ENCODE measurements at places on chromosomes 16 and 17. TPM values are rescaled to one million over a fixed set of nuclear protein-coding genes. Genes with fewer than 3 reads are reported as not detected.

GRCh38 chr17:1736348-1737281 lies 6.1 kb upstream of the SERPINF2 start:
- DNase-seq = peak; percentile 95

DNA sequence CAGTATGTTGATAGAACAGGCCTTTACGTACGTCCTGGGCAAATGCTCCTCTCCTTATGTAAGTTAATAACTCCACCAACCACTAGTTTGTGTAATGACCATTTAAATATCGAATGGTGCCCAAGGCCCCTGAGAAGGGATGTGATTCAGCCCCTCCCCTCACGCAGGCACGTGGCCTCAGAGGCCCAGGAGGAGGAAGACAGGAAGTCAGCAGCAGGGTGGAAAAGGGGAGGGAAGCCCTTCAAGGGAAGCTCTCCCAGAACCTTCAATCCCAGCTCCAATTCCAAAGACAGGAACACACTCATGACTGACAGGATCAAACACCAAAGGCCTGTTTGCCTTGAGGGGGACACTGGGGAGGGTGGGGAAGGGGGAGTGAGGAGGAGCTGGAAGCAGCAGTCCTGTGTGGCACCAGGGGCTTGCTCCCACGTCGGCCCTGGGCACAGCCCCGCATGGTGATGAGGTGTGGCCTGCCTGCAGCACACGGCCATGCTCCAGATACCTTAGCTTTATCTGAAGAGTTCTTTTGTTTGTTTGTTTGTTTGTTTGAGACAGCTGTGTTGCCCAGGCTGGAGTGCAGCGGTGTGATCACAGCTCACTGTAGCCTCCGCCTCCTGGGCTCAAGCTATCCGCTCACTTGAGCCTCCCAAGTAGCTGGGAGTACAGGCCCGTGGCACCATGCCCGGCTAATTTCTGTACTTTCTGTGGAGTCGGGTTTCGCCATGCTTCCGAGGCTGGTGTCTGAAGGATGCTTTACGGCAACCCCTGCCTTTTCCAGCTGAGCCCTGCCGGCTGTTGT lies 105.0 kb downstream of the ZNF778 start:
- DNase-seq = no peak

- DNase-seq = no peak
Observed at GRCh38 chr16:1815461-1815860, 11.2 kb downstream of the HAGH start.

DNA sequence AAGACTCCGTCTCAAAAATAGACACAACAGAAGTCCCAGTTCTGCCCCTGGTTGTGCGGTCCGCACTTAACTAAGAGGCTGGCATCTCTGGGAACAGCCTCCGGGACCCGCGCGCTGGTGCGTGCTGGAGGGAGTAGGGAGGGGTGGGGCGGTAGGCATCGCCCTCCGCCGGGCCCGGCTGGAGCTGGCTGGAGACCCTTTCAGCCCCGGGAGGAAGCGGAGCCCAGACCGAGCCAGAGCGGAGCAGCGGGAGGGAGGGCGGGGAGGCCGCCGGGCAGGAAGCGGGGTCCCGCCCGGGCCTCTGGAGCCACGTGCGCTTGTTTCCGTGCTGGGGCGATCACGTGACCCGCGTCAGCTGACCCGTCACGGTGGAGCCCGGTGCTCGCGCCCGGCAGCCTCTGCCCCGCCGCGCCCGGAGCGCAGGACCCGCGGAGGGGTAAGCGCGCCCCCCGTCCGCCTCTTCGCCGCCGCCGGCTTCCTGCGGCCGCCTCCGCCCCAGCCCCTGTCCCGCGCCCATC lies at the start of gene WDR81:
WDR81 (plus strand) TSS at position 354 of the 518 bp plus-strand sequence. CDS start 256 bp downstream, outside the sequence.
- peak; percentile 96 for DNase-seq

DNA sequence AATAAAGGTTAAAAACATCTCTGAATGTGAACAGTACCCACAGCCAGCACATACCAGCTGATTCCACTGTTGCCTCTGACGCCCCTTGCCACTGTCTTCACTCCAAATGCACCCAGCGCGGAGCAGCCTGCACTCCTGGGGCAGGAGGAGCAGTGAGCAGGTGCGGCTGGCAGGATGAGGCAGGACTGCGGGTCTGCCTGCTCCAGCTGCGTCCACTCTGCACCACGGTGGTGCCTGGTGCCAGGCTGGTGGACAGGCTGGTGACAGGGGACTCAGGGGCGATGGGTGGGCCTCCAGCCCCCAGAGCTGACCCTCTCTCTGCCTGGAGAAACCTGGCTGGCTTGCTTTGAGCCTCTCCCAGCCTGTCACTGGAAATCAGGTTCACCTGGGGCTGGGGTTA lies 9.4 kb downstream of the RAB40B start:
- DNase-seq = no peak

GRCh38 chr17:78555746-78556401 lies 21.3 kb downstream of the DNAH17 start:
- no peak for DNase-seq

The TEX19 gene
- total RNA-seq = 21.9 TPM

The TM4SF5 gene
- total RNA-seq = 1.5 TPM

GRCh38 chr17:13750816-13751793 lies 149.4 kb upstream of the HS3ST3A1 start:
- no peak for DNase-seq

The TEX14 gene
- 37.2 TPM for total RNA-seq

DNA sequence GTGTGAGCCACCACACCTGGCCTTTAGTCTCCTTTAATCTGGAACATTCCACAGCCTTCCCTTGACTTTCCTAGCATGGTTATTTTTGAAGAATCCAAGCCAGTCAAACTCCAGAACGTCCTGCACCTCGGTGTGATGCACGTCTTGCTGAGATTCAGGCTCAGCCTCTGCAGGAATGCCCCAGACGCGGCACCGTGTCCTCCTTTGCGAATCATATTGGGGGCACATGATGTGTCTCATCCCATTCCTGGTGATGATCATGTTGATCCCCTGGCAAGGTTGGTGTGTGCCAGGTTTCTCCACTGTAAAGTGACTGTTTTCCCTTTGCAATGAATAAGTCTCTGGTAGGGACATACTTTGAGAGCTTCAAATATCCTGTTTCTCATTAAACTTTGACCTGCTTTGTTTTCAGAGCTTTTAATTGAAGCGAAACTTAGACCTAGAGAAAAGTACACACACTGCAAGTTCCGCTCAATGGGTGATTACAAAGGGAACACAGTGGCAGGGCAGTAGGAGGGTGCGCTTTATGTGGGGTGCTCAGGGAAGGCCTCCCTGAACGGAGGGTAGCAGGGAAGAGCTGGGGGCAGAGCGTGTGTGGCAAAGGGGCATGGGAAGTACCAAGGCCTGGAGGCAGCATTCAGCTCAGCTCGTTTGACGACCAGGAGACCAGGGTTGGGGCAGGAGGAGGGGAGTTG lies 9.6 kb upstream of the ATP2C2 start:
- DNase-seq = no peak

The PRSS36 gene
- total RNA-seq = 8.3 TPM

The HS3ST3B1 gene
- total RNA-seq = 1.5 TPM

The ABCC3 gene
- 10.0 TPM for total RNA-seq

DNA sequence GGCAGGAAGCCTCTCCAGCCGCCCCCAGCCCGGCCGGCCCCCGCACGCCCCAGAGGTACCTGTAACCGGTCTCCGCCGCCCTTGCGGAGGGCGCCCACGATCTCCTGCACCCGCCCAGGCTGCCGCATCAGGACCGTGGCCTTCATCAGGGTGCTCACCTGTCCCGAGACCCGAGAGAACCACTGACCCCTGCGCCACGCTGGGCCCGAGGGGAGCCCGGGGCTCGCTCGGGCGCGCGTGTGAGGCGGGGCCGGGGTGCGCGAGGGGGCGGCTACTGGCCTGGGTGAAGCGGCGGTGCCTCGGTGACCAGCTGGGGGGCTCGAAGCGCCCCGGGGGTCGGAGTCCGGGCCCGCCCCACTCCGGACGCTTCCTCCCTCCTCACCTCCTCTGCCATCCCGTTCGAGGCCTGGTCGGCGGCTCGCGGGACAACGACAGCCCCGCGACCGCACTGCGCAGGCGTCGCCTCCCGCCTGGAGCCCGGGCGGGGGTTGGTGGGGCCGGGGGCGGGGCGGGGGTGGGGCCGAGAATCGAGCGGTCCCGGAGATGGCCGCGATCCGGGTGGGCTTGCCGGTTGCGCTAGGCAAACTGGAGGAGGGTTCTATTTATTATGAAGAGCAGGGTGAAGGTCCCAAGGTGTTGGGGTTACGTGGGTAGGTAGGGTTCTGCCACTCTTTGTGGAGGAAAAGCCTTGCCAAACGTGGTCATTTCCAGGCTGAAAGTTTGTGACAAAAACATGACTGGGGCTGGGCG lies at the start of gene NT5C3B:
NT5C3B (minus strand) TSS at position 433 of the 750 bp plus-strand sequence; CDS start at position 394, 39 bp downstream.
- peak; percentile 61 for DNase-seq

DNA sequence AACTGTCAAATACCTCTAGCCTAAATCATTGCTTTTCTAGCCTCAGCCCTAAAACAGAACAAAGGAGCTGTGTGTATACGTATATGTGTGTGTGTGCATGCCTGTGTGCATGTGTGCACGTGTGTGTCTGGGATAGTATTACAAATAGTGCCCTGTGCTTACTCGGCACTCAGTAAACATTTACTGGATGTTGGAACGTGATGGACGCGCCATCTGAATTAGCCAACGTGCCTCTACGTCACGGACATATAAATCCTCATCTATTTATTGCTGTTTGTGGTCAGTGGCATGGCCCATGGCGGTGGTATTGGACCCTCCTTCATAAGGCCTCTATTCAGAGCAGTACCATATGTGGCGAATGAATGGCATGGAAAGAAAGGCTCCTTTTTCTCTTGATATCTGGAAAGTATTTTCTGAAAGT lies 37.5 kb downstream of the WWP2 start:
- no peak for DNase-seq

- no peak for DNase-seq
Observed at GRCh38 chr16:70375636-70376611, 29.2 kb downstream of the DDX19A start.

DNA sequence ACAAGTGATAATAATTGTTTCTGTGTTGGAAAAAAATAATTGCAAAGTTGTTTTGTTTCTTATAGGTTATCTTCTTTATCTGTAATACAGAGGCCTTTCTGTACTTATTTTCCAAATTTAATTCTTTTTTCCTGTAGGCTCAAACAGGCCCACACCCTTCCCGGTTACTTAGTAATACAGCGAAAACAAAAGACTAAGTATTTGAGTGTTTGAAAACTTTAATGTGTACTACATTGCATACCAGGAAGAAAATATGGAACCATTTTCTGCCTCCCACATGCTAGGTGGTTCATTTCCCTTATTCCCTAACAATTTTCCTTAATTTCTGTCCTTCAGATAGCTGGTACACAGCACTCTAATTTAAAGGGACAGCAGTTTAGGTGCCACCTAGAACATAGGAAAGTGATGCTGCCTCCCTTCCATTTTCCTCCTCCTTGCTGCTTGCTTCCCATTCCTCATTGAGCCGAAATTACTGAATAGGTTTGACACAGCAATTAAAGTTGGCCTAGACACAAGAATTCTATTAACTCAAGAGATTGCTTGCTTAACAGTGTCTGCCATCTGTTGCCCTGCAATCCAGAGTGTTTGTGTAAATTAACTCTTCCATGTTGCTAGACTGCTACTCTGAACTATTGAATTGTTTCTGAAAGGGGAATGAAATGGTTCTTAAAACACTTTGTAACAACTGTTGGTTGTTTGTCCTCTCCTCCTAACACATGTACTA lies 24.2 kb downstream of the CYB5B start:
- DNase-seq = no peak

DNA sequence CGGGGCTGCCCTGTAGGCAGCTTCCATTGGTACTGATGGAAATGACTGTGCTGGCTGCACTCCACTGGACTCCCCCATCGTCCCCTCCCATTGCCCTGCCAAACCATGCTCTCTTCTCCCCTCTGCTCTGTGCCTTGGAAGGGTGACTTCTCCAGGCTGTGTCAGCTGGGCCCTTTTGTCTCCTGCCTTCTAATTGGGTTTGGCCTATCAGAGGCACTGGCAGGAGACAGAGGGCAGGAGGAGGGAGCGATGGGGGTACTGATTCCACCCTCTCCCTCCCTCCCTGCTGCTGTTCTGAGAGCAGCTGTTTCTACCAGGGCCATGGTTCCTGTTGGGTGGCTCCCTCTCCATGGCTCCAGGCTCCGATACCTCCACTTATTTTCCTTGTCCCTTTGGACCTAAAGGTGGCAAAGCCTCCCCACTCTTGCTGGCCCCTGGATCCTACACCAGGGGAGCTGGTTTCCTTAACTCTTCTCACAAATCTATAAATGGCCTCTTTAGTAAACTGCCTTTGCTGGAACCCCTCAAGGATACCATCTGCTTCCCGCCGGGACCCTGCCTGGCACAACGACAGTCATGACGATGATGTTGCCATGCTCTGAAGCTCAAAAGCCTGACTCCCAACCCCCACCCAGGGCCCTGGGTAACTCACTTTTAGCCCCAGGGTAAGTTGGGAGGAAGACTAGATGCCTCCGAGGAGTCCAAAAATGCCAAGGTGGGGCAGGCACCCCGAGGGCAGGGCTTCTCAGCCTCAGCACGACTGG lies 123.8 kb upstream of the RPL38 start:
- no peak for DNase-seq

- peak; percentile 88 for DNase-seq
Observed at GRCh38 chr17:45293413-45294211, 23.2 kb downstream of the MAP3K14 start.
